ENCODE measurements at places on chromosomes 6 and 20.

DNA sequence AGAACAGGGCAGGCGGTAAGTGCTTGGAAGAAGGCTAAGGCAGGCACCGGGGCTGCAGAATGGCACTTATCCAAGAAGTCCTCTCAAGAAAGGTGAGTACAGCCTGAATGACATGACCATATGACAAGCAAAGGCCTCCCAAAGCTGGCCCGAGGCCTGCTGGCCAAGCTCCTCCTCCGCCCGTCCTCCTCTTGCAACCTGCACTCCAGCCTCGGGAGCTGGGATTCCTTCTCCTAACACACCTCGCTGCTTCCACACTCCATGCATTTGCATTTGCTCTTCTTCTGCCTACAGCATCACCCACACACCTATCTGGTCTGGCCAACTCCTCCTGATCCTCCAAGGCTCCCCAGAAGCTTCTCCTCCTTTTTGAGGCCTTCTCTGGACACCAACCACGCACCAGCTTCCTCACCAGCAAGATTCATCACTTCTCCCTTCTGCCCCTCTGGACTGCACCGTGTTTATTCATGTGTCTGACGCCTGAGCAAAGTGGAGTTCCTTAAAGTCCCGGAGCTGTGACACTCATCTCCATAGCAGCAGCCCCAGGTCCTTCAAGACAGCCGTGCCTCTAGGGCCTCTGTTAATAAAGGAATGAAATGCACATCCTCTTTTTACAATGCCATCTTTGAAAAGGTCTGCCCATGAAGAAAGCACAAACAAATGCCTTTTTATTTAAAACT is 32.3 kb downstream of the CNKSR3 start:
- DNase-seq = no peak

DNA sequence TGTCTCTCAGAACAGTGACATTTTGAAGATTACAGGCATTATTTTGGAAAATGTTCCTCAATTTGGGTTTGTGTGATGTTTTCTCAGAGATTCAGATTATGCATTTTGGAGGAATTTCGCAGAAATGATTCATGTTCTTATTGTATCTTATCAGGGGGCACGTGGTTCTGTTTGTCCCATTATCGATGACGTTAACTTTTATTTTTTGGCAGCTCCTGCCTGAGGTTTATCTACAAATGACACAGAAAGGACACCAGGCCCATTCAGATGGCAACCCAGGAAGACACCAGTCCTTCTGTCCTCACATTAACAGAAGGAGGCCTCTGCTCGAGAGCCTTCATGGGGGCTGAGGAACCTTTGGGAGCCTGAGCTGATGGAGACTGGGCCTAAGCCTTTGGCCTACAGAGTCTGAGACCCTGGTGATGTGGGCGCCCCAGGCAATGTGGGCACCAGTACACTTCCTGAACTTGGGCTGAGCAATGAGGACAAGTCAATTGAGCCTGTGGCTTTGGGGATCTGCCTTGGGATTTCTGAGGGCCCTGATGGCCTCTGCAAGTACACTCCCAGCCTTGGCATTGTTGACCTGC is 41.2 kb upstream of the EZR start:
- DNase-seq = no peak

DNA sequence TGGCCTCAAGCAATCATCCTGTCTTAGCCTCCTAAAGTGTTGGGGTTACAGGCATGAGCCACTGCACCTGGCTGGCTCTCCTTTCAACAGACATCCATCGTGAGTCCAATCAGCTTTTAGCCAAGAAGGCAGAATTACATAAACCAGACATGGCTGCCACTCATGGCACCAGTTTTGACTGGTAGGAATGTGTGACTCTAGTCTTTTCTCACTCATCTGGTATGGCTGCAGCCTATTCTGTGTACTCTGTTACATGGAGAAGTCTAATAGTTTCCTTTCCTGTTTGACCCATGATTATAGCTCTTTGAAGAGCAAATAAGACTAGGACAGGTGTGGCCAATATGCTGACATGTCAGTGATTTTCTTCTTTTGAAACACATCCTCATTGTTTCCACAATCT is 27.0 kb upstream of the RNF144B start:
- DNase-seq = no peak

GRCh38 chr6:7902221-7902620 is 8.4 kb downstream of the TXNDC5 start:
- no peak for DNase-seq

GRCh38 chr20:36653456-36653855 is 7.5 kb upstream of the SLA2 start:
- no peak for DNase-seq

GRCh38 chr20:35093267-35093884 is 769 bp upstream of the TRPC4AP start:
- DNase-seq = no peak

- no peak for DNase-seq
These were observed 22.6 kb downstream of the FERMT1 start for GRCh38 chr20:6100246-6100645.

GRCh38 chr20:1706079-1706478 is 48.5 kb upstream of the SIRPG start:
- DNase-seq = no peak

GRCh38 chr20:48319943-48320584 is 507.7 kb downstream of the PREX1 start:
- DNase-seq = no peak

GRCh38 chr20:2144850-2145249 is 43.2 kb downstream of the STK35 start:
- no peak for DNase-seq

DNA sequence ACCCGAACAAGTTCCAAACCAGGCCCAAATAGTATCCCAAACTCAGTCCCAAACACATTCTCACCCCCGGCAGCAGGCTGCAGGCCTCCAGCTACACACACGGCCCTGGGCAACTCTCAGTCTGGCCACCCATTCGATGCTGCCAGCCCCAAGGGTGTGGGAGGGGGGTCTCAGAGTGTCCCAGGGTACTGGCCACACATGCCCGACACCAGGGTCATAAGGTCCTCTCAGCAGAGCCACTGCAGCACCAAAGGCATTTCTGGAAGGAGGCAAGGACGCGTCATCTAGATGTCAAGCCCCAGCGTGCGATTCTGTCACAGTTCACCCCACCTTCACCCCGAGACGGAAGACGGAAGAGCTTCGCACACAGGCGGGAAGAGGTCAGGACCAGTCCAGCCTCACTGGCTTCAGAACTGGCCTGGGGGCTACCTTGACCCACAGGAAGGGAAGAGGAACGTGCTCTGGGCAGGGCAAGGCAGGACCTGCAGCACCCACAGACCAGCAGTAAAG is 9.5 kb downstream of the MYL9 start:
- DNase-seq = no peak
